ENCODE measurements at places on chromosomes 6 and 20. TPM values are rescaled to one million over a fixed set of nuclear protein-coding genes. Genes with fewer than 3 reads are reported as not detected.

Gene SLC22A23
- total RNA-seq: 5.2 TPM

Gene GLP1R
- total RNA-seq: not detected

Gene ABHD16B
- not detected for total RNA-seq

DNA sequence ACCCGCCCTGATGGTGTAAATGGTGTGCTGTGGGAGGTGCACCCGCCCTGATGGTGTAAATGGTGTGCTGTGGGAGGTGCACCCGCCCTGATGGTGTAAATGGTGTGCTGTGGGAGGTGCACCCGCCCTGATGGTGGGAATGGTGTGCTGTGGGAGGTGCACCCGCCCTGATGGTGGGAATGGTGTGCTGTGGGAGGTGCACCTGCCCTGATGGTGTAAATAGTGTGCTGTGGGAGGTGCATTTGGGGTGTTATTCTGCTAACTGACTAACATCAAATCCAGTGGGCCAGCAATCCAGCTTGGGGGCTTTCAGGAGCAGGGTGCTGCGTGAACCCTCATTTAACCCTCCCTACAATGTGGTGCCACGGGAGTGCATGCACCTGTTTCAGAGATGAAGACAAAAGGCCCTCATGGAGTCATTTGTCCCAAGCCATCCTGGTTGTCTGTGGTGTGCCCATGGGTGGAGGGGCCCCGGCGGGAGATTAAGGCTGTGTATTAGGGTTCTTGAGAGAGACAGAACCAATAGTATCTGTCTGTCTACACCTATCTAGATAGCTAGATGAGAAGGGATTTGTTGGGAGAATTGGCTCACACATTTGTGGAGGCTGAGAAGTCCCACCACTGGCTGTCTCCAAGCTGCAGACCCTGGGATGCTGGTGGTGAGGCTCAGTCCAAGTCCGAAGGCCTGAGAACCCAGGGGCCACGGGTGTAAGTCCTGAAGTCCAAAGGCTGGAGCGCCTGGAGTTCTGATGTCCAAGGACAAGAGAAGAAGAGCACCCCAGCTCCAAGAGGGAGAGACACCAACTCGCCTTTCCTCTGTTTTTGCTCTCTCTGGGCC lies 39.2 kb downstream of the TMEM242 start:
- peak; percentile 67 for DNase-seq

GRCh38 chr20:49985617-49986016 lies 2.8 kb downstream of the SNAI1 start:
- DNase-seq: no peak

Measured in posterior vena cava (tissue), 2 donors.